ENCODE measurements at places on chromosomes 2 and 18.

GRCh38 chr2:110804915-110805314, 72.5 kb downstream of the ACOXL start:
- DNase-seq: no peak

DNA sequence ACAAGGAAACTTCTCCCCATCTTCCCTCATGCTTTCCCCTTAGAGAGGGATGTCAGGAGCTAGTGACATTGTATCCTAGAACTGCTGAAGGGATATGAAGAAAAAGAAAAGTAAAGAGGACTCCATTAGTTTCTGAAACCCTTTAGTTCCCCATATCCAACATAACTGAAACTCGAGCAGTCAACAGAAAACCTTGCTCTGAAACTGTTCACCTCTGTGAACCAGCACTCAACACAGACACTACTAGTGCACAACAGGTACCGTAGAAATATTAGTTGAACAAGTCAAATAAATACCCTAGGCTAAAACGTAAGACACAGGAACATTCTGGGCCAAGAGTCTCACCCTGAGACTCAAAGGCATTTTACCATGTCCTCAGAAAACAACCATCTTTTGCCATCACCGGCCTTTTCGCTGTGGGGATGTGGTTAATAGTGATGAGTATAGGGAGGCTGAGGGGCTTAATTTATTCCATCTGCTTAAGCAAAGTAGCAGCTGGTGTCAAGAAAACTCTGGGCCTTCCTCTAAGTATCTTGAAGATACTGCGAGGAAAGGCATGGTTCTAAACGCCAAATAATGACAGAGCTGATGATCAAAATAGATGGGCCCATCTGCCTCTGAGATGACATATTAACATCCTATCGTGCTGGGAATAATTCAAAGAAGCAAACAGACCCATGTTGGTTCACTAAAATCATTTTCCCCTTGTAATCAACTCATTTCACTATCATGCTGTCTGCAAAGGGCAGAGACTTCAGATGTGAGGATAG, 156.8 kb downstream of the STK39 start:
- no peak for DNase-seq

DNA sequence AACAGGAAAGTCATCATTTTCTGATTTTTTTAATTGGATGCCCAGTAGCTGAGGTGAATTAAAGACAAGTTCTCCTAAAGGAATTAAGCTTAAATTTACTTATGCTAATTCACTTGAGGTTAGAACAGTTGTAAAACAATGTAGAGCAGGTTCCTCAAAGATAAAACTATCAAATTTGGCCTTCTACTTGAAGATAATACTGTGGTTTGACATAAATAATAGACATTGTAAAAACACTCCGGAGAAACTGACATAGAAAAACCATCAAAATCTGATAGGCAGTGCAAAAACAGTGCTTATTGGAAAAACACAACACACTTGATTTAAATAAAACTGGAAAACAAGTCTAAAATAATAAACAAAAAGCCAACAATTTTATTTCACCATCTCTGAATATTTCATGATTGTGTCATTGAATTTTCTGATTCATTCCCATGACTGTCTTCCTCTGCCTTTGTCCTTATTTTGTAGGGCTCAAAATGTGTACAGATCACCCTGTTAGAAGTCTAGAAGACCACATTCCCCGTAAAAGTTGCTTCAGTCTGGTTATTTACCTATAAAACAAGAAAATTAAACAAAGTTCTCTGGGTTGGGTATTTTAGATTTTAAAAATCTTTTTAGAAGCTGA, 28.3 kb upstream of the SLC40A1 start:
- DNase-seq: peak; percentile 76

DNA sequence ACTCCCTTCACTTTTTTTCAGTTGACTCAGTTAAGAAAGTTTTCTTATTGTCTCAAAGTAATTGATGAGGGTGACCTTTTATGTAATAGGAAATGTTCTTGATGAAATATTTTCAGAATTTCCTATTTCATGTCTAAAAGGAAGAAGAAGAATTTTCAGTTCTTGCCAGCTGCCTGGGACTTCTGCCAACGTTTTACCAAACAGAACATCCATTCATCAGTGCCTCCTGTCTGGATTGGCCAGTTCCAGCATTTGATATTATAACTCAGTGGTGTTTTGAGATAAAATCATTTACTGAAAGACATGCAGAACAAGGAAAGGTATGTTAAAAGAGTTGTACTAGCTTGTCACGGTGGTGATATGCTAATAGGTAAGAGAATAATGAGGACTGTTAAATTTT, 104.7 kb upstream of the MYO3B start:
- DNase-seq: peak; percentile 84

DNA sequence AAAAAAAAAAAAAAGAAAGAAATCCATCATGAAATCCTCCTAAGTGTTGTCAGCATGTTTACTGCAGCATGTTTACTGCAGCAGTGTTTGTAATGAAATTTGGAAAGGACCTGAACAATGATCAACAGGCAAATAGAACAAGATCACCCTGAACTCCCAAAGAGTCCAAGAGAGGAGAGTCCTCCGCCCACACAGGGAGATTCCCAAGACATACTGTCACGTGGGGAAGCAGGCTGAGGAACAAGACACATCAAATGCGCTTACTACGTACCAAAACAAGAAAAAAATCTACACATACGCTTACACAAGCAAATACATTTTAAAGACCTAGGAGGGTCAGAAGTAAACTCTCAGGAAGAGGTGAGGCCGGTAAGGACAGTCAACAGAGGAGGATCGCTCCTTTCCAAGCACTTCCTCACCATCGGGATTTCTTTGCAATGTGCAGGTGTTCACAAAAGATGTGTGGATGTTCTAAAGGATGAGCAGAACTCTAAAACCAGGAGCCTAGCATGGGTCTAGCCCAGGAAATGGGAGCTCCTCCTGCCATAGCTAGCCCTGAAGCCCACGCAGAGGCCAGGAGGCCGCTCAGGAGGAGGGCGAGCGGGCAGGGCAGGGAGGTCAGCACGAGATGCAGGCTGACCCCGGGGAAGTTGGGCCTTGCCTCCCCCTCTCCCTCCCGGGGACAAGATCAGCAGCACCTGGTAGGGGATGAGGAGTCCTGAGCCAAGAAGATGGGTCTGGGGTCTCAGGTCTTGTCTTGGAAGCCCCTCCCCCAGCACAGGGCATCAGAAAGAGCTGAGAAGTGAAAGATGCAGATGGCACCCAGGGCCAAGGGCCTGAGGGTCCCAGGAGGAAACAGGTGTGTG, 66.4 kb downstream of the ZNF516 start:
- DNase-seq: no peak

DNA sequence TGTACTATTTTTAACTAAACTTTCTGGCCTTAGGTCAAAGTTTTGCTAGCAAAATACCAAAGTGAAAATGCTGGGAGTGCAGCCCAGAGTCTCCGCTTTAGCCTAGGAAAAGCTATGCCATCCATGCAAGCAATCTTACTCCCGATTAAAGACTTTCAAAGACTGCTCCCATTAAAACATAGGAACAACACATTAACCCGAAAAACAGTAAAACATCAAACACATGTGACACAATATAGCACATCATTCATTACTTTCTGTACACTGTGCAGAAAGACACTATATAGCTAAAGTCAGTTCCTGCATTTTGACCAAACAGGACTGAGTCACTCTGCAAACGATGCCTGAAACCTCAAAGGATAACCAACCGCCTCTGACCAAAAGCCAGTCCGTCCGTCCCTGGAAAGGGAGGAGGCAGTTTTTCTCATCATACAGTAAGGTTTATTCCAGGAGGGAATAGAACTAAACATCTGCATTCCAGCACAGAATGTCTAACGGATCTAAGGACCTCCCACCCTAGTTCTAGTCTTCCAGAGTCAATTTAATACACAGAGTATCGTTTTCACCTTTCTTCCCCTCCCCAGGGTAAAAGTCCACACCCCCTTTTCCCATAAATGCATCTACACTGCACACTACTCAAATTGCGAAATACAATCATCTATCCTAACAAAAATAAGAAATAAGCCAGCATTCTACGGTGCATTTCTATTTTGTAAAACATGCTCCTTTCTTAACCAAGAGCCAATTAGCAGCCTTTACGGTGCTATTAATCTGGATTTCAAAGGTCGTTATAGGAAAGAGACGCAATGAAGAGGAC, 1.7 kb downstream of the ROCK2 start:
- peak; percentile 84 for DNase-seq

- no peak for DNase-seq
These were observed 221.0 kb upstream of the TFPI start for GRCh38 chr2:187775196-187775595.

GRCh38 chr2:96664366-96664925, 21.9 kb downstream of the FER1L5 start:
- peak; percentile 15 for DNase-seq

DNA sequence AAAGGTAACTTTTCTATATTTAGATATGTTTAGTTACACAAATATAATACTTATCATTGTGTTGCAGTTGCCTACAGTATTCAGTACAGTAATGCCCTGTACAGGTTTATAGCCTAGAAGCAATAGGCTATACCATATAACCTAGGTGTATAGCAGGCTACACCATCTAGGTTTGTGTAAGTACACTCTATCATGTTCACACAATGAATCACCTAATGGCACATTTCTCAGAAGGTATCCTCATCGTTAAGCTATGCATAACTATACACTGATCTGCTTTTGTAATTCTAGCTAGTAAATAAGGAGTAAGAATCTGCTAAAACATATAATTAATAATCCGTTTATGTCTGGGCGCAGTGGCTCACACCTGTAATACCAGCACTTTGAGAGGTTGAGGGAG, 102.1 kb downstream of the COMMD1 start:
- no peak for DNase-seq

GRCh38 chr2:151999053-151999452, 99.8 kb downstream of the CACNB4 start:
- DNase-seq: peak; percentile 51

- no peak for DNase-seq
These were observed 33.3 kb downstream of the COPS7B start for GRCh38 chr2:231819447-231820042.

DNA sequence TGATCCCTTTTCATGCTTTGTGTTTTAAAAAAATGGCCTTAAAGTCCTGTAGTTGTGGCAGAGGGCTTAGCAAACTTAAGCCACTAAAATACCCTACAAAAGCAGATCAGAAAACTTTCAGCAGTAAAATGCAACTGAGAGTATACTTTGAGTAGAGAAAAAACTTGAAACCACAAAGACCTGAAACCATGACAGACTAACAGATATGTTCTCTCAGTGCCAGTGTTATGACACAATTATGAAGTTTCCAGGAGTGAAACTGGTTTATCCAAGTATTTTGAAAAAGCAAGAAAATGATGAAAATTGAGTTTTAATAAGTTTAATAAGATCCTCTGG, 74.5 kb downstream of the SPRED2 start:
- DNase-seq: no peak

DNA sequence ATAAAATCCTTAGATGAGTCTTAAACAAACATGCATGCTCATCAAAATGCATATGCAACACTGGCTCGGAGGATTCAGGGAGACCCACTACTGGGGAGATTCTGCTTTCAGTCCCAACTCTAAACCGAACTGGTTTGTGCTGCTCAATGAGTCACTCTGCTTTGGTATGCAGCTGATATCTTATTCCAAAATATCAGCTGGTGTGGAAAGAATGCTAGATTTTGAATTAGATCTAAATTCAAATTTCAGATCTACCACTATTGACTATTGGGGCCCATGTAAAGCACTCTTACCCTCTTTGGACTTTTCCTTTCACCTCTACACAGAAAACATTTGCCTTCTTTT, 39.2 kb upstream of the TTN start:
- peak; percentile 28 for DNase-seq

DNA sequence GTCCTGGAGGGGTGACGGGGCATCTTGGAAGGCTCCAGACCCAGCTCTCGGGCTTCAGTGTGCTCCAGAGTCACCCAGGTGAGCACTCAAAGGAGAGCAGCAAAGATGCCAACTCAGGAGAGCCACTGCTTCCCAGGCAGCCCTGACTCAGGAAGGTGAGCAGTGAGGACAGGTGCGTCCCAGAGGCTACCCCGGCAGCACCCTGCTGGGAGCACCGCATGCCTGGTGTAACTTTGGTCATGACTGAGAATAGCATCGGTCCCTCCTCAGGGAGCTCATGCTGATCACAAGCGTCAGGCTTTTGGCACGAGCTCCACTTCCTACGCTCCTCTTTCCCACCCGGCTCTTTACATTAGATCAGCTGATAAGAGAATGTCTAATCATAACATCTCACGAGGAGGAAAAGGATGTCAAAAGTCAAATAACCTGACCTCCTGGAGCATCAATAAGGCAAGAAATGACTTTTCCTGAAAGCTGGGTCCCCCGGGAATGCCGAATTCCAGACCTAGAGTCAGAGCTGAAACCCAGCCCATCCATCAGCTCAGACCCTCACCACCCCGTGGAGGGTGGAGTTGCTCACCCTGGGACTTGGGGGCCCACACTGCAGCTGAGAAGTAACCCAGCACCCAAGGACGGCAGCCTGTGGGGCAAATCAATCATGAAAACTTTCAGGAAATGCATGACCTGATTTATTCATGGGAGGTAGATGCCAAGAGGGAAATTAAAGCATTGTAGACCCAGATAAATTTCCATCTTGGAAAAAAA, 248.8 kb downstream of the ACKR3 start:
- DNase-seq: no peak

GRCh38 chr2:239249048-239249447, 151.8 kb downstream of the HDAC4 start:
- no peak for DNase-seq

GRCh38 chr2:6704077-6704476, 161.6 kb downstream of the CMPK2 start:
- DNase-seq: no peak

- DNase-seq: no peak
These were observed 118.7 kb upstream of the CNTNAP5 start for GRCh38 chr2:123906361-123906760.

DNA sequence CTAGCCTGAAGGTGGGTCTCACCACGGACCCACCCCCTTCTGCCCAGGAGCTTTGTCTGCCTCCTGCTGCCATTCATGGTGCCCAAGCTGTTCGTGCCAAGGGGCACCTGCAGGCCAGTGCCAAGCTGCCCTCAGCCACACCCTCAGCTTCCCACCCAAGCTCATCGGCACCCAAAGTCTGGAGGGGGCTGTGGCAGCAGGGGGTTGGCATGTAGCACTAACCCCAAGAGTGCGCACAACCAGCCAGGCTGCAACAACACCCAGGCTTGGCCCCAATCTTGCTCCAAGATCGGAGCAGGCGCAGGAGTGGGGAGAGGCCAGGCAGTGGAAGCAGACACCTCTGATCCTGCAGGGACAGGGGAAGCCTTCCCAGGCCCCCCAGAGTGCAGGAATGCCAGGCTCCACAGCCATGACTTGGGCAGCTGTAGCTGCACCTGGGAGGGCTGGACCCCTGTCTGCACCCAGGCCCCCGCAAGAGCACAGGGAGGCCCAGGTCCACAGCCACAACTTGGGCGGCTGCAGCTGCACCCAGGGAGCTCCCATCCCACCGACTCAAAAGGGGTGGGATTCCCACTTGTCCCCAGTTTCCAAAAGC, 89.9 kb downstream of the ATAD2B start:
- no peak for DNase-seq
